ENCODE measurements at places on chromosomes 4 and X.

GRCh38 chr4:120071192-120071795 is 4.6 kb upstream of the MAD2L1 start:
- H3K36me3 ChIP-seq = no peaks in the 10 kb centered on the region
- DNase-seq = peak; percentile 41
- no peak overlapping the region for H3K27ac ChIP-seq

DNA sequence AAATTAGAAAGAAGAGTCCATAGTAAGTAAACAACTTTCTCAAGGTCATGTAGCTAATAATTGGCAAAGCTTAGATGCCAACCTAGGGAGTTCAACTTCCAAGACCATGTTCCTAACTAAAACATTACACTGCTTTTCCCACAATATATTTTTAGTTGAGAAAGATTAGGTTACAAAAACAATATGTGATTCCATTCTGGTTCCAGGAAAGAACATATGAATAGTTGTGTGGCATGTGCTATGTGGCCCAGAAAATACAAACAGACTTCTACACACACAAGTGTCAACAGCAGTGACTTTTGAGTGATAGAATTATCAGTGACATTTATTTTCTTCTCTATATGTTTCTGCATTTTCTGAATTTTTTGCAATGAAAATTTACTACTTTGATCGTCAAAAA is 62.7 kb upstream of the EDNRA start:
- no peak overlapping the region for H3K4me3 ChIP-seq
- H3K27me3 ChIP-seq = no peaks in the 10 kb centered on the region
- no peak overlapping the region for H3K27ac ChIP-seq
- H3K36me3 ChIP-seq = no peaks in the 10 kb centered on the region
- DNase-seq = no peak

GRCh38 chr4:156322592-156322991 is 368.9 kb upstream of the CTSO start:
- no peaks in the 10 kb centered on the region for H3K27me3 ChIP-seq
- DNase-seq = no peak
- no peak overlapping the region for H3K4me3 ChIP-seq
- no peaks in the 10 kb centered on the region for H3K4me1 ChIP-seq
- H3K27ac ChIP-seq = no peak overlapping the region
- H3K36me3 ChIP-seq = no peaks in the 10 kb centered on the region

GRCh38 chr4:38752941-38753806 is 29.6 kb downstream of the TLR10 start:
- H3K27me3 ChIP-seq = no peaks in the 10 kb centered on the region
- no peak overlapping the region for H3K27ac ChIP-seq
- no peak for DNase-seq
- H3K4me1 ChIP-seq = no peaks in the 10 kb centered on the region
- H3K4me3 ChIP-seq = no peak overlapping the region

DNA sequence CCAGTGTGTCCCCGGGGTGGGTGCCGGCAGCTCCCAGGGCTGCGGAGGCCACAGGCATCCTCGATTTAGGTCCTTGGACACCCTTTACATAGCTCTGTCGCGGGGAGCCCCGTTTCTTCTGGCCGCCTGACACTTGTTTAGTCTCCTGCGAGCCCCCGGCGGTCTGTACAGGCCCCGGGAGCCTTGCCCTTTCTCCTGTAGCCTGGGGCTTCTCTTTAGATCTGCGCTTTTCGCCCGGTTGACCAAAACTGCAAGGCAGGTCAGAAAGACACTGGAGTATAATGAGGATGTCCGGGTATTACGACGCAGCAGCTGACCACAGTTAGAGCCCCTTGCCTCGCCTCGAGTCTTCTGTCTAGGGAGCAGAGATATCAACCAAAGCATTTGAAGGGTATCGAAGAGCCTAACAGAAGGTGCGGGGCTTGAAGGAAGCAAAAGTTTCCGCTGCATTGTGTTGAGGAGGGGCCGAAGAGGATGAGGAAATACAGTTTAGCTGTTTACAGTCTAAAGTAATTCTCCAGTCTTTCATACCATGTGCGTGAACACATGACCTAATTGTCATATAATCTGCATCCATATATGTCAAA is 479 bp downstream of the BRCC3 start:
- H3K4me3 ChIP-seq = peak overlapping the region; percentile 72
- no peaks in the 10 kb centered on the region for H3K27me3 ChIP-seq
- peaks cover 43% of the 10 kb centered on the region for H3K4me1 ChIP-seq
- peak; percentile 14 for DNase-seq
- H3K27ac ChIP-seq = peak overlapping the region; percentile 82

Data from CD4-positive, alpha-beta memory T cell (primary cell).